ENCODE measurements at places on chromosomes 1 and 21. TPM values are rescaled to one million over a fixed set of nuclear protein-coding genes. Genes with fewer than 3 reads are reported as not detected.
A peak's percentile ranks its signal among the peaks of the same experiment; 100 is the strongest.

- peak; percentile 8 for DNase-seq
These were observed 28.4 kb upstream of the PLEKHO1 start for GRCh38 chr1:150121236-150121862.

DNA sequence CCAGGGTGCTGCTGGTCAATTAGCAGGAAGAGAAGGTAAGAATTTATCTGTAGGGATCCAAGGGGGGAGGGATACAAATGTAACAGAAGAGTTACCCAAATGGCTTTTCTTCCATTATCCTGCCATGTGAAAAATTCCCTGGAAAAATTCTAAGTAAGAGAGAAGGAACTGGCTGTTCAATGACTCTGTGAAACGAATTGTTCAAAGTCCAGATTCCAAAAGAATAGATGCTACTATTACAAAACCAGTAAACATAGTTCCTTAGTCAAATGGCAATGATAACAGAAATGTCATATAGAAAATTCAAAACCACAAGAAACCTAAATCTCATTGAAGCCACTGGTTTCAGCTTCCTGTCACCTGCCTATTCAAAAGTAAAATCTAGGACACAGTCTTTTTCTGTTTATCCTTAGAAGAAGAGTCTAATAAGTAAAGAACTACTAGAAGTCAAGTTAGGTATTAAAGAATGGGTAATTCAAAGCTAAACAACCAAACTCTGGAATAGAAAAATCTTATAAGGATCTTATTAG lies 102.6 kb downstream of the ZNF644 start:
- no peak for DNase-seq

- DNase-seq: no peak
These were observed 86.4 kb upstream of the CACYBP start for GRCh38 chr1:174913225-174913903.

GRCh38 chr1:167510881-167511280 lies 7.4 kb downstream of the CD247 start:
- DNase-seq: no peak

GRCh38 chr21:42652527-42653230 lies 742 bp upstream of the PDE9A start:
- DNase-seq: peak; percentile 76

DNA sequence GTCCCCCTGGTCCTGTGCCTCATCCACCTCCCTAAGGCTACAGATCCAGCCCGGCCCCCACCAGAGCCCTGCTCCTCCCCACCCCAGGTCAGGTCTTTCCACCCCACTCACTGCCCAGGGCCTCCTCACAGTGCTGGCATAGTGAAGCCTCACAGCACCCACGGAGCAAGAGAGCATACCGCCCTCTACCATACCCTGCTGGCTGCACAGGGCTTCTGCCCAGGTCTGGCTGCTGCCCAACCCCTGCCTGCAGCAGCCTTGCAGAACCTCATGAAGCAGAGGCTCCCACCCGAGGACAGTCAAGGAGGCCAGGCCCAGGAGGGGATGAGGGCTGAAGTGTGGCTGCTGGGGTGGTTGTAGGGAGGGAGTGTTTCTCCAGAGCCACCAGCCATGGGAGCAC lies 19.7 kb upstream of the ARF1 start:
- no peak for DNase-seq

- DNase-seq: no peak
These were observed 112.1 kb downstream of the NEGR1 start for GRCh38 chr1:72170246-72170645.

DNA sequence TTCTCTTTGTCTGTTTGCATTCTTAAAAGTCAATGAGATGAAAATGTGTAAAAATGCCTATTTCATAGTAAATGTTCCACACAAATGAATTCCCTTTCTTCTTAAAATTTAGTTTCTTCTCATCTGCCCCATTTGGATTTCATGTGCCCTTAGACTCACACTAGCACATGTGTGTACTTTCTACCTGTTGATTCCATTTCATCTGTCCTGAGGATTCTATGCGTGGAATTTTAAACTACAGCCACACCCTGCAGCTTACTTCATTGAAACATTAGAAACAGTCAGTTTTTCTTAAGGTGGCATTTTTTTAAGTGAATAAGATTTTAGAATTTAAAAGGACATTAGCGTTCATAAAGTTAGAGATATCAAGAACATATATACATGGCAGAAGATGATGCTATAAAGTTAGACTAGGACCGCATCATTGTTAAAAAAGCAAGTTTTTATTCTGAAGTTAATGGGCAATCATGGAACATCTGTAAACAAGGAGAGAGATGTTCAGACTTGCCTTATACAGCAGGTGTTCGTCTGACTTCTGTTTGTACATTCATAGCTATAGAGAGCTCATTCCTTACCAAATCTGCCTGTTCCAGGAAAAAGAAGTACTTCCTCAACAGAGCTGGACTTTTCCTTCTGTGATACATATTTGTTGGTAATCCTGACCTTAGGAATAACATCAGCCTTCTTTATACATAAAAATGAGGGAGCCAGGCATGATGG lies 3.9 kb upstream of the TUT4 start:
- DNase-seq: no peak

DNA sequence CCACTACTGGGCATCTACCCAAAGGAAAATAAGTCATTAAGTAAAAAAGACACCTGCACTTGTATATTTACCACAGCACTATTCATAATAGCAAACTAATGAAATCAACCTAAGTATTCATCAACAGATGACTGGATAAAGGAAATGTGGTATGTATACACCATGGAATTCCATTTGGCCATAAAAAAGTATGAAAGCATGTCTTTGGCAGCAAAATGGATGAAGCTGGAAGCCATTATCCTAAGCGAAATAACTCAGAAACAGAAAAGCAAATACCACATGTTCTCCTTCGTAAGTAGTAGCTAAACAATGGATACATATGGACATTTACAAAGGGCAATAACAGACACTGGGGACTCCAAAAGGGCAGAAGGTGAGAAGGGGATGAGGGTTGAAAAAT lies 485.7 kb upstream of the BRINP3 start:
- DNase-seq: no peak

- DNase-seq: no peak
These were observed 43.7 kb downstream of the ARID4B start for GRCh38 chr1:235284231-235284769.

The OR2W3 gene
- 0.97 TPM for total RNA-seq

The KRTAP12-2 gene
- not detected for total RNA-seq

The KCNJ10 gene
- total RNA-seq: under 0.01 TPM

The PRAMEF27 gene
- total RNA-seq: not detected

The SPTA1 gene
- not detected for total RNA-seq

The KCNJ6 gene
- total RNA-seq: under 0.01 TPM

The CYP4A22 gene
- not detected for total RNA-seq

The MYBPHL gene
- not detected for total RNA-seq

Measured in fibroblast of villous mesenchyme (primary cell).